ENCODE measurements at places on chromosomes 11 and 22.

GRCh38 chr22:37421468-37421877 is 5.8 kb downstream of the ELFN2 start:
- no peak for DNase-seq

DNA sequence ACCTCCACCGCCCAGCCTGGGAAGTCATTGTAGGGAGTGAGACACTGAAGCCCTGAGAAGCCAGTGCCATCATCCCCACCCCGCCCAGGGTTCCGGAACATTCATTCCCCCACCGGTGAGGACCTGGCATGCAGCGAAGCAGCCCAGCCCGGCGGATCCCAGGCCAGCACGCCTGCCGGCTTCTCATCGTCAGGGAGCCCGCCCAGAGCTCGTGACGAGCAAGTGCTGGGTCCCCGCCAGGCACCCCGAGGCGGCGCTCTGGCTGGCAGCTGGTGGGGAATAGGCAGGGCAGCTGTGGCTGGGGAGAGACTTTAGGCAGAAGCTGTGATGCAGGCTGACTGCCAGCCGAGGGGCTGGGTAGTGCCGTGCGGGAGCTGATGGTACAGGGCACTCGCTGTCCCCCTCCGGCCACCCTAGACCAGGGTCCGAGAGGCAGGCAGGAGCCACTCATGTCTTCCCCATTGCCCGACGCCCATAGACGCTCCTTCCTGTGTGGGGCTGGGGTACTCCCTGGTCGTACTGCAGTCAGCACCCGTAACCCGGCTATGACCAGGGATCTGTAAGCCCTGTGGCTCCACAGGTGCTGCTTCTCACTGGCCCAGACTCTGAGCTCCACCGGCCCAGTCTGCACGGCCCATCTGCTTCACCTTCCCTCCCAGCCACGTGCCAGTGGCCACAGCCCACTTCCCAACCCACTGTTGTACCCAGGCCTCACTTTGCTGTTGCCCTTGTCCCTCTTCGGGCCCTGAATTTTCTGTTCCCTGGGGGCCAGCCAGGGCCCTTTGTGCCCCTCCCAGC is 24.5 kb upstream of the CABP7 start:
- no peak for DNase-seq

DNA sequence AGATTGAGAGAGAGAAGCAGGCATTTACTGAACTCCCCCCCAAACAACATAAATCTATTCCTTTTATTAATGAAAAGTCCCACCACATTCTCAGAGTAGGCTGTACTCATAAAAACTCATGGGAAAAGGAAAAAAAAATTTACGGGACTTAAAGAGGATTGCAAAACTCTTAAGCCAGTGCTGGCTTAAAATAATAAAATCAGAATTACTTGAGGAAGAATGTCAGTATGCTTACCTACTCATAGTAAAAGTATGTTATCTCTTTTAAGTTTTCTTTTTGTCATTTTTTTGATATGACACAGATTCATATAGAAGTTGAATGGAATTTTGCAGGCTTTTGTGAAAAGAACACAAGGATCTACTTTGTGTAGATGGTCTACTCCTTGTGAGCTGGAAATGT is 126.3 kb downstream of the LUZP2 start:
- DNase-seq: no peak

GRCh38 chr22:21926728-21927127 is 25.9 kb downstream of the PPM1F start:
- DNase-seq: no peak

- DNase-seq: no peak
Measured at GRCh38 chr11:47004595-47005033, 68.1 kb downstream of the CSTPP1 start.

- DNase-seq: no peak
Measured at GRCh38 chr11:84686716-84687115, 940.4 kb downstream of the DLG2 start.

Data from activated CD4-positive, alpha-beta T cell treated with anti-CD3 and anti-CD28 coated beads for 4 hours (primary cell).